ENCODE measurements at places on chromosomes 2 and 18.
A peak's percentile ranks its signal among the peaks of the same experiment; 100 is the strongest.

DNA sequence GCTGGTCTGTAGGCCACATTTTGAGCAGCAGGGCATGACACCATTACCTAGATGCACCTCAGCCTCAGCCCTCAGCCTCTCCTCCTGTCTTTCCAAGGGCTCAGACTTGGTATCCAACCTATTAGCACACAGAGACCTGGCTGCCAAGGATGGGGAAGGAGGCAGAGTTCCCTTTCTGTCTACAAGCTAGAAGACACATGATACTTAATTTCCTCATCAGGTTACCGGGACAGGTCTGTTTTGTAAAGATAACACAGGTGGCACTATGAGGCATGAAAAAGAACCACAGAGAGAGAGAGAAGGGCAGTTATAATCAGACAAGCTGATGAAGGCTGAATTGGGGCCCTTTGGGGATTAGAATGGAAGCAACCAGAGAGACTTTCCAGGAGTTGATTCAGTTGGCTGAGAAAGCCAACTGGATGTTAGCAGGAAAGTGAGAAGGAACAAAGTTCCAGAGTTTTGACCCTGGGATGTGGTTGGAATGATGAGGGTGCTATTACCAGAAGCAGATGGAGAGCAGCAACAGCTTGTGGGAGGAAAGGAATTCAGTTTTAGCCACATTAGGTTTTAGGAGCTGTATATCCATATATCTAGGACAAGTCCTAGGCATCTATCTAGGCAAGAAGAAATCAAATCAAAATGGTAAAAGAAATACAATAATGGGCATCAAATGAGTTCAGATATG lies 46.0 kb upstream of the RMND5A start:
- no peak for DNase-seq

DNA sequence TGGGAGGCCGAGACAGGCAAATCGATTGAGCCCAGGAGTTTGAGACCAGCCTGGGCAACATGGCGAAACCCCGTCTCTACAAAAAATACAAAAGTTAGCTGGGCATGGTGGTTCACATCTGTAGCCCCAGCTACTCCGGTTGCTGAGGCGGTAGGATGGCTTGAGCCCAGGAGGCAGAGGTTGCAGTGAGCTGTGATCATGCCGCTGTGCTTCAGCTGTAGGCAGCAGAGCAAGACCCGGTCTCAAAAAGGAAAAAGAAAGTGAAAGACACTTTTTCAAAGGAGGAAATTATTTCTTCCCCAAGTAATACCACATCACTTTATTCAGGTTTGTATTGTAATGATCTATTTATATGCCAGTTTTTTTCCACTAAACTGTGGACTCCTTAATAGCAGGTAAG lies 35.7 kb upstream of the TAF4B start:
- peak; percentile 19 for DNase-seq

GRCh38 chr2:236512902-236513435 lies 56.7 kb upstream of the ACKR3 start:
- peak; percentile 50 for DNase-seq

- DNase-seq, result no peak
Measured at GRCh38 chr18:79945118-79946042, 6.1 kb downstream of the SLC66A2 start.

DNA sequence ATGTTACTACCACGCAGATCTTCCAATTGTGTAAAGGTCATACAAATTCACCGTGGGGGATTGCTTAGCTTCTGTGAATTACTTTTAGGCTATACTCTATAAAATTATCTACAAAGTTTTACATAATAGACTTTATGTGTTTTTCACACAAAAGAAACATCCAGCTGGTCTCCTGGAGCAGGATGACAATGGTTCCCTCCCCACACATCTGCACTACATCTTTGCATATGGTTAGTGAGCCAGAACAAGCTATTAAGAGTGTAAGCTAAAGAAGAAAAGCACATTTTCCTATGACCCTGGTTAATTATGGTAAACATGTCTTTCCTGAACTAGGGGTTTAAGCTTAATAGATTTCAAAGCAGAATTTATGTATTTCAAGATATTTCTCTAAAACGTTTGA lies 295.1 kb downstream of the ASXL3 start:
- no peak for DNase-seq

DNA sequence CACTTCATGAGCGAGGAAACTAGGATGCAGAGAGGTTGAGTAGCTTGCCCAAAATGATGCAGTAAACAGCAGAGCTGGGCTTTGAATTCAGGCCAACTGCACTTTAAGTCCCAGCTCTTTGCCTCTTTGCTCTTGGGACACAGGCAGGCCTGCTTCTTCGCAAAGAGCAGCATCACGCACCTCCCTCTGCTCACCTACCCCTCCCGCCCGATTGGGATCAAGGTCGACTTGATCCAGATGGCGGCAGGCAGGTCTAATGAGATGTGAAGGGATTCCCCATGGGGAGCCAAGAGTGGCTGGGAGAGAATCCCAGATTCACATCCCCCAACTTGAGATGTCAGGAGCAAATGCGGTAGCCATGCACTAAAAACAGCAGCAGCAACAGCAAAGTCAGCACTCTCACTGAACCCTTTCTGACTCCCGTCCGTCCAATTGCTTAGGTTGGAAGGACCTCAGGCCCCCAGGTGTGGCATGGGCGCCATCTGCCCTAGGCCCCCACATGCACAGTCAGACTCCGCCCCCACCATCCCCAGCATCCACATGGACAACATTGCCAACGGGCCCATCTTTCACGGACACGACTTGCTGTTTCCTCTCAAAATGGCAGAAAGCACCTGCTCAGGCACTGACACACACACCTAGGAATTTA lies 84.3 kb upstream of the MAP4K4 start:
- DNase-seq, result no peak

- DNase-seq, result no peak
Measured at GRCh38 chr18:59661891-59662701, 35.1 kb downstream of the CCBE1 start.
